ENCODE measurements at places on chromosomes 2 and 18. TPM values are rescaled to one million over a fixed set of nuclear protein-coding genes. Genes with fewer than 3 reads are reported as not detected.

Gene AQP12B
- not detected for total RNA-seq

Gene C2orf80
- total RNA-seq, result not detected

Gene ITGA6
- total RNA-seq, result 67.6 TPM

Gene ASPRV1
- total RNA-seq, result 1.9 TPM

Gene SLC16A14
- 6.0 TPM for total RNA-seq

Gene ONECUT2
- total RNA-seq, result 0.32 TPM

Gene RTP5
- total RNA-seq, result not detected

Gene CXCR1
- total RNA-seq, result 1.8 TPM

Gene HOXD13
- total RNA-seq, result not detected

Gene PLA2R1
- total RNA-seq, result 28.8 TPM

Gene EMILIN2
- total RNA-seq, result 23.0 TPM

Gene HRH4
- total RNA-seq, result 0.15 TPM

Gene B3GNT2
- 26.0 TPM for total RNA-seq

Gene CENPO
- 4.0 TPM for total RNA-seq

Gene CIB4
- total RNA-seq, result not detected

Gene SERPINB10
- not detected for total RNA-seq

Gene C2orf92
- 10.3 TPM for total RNA-seq

Gene HOXD8
- total RNA-seq, result 11.5 TPM

Gene MTCL1
- total RNA-seq, result 10.5 TPM

Gene CPS1
- 5.1 TPM for total RNA-seq

Gene IL1F10
- not detected for total RNA-seq

Gene OR6B2
- total RNA-seq, result not detected

Gene SPC25
- total RNA-seq, result 0.93 TPM

Gene SH3BP4
- total RNA-seq, result 27.6 TPM

Gene PDCD1
- total RNA-seq, result 0.75 TPM

Gene ZNF396
- total RNA-seq, result 1.9 TPM

Gene TMEM169
- total RNA-seq, result 0.32 TPM

Gene LYPD6B
- not detected for total RNA-seq

Gene TEKT4
- not detected for total RNA-seq

Gene GCFC2
- 19.4 TPM for total RNA-seq

Gene TLX2
- not detected for total RNA-seq

Gene CASP10
- total RNA-seq, result 26.1 TPM

Gene NOTO
- total RNA-seq, result not detected

Gene CNTNAP5
- total RNA-seq, result not detected

Gene TUBB8B
- total RNA-seq, result not detected

Gene UGT1A4
- total RNA-seq, result not detected

Gene TTC27
- total RNA-seq, result 16.2 TPM

Gene POTEI
- 0.06 TPM for total RNA-seq

Gene CRYGC
- total RNA-seq, result not detected

Gene TPO
- total RNA-seq, result 11.1 TPM

Gene CFAP65
- total RNA-seq, result not detected

Gene PSTPIP2
- 10.6 TPM for total RNA-seq

Gene SPATA3
- total RNA-seq, result not detected

Gene GPR45
- total RNA-seq, result not detected

Gene CRYBA2
- total RNA-seq, result not detected

Gene ZNF385B
- total RNA-seq, result 4.6 TPM

Gene IL1RL2
- total RNA-seq, result 0.54 TPM

Gene CNGA3
- not detected for total RNA-seq

Gene GAL3ST2
- total RNA-seq, result not detected

Gene MAPRE2
- total RNA-seq, result 71.9 TPM

Gene PLEKHH2
- total RNA-seq, result 38.0 TPM

Gene GDF7
- 15.9 TPM for total RNA-seq

Gene TTL
- total RNA-seq, result 46.6 TPM

Gene CFC1
- not detected for total RNA-seq

Gene C2orf78
- total RNA-seq, result not detected

Gene ADCYAP1
- 6.5 TPM for total RNA-seq

Gene CLEC4F
- total RNA-seq, result 0.72 TPM

Gene CYS1
- total RNA-seq, result 11.4 TPM

Gene ICA1L
- 10.3 TPM for total RNA-seq

Measured in aorta (tissue), 5 donors.